Esophagus mucosa (tissue), 1 donor: ENCODE measurements at places on chromosomes 5 and 9.

- no peak for ATAC-seq
These were observed 58.5 kb upstream of the TJP2 start for GRCh38 chr9:69115621-69116020.

DNA sequence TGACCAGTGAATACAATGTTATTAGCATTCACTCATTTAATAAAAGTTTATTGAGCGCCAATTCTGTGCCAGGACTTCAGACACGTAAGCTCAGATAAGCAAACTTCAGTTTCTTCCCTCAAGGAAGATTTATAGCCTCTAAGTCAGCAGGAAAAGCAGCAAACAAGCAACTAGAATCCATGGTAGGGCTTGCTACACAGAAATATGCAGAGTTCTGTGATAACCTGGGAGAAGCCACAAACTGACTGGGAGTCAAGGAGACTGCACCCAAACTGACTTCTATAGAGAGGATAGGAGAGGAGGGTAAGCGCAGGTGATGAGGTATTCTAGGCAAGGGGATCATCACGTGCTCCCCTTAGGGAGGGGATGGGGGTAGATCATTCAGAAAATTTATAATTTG, 1.4 kb upstream of the OGN start:
- no peak for ATAC-seq

- ATAC-seq = peak; percentile 83
These were observed 52.7 kb downstream of the RNF145 start for GRCh38 chr5:159156426-159157238.

- ATAC-seq = no peak
These were observed 14.2 kb upstream of the LVRN start for GRCh38 chr5:115948091-115948534.

DNA sequence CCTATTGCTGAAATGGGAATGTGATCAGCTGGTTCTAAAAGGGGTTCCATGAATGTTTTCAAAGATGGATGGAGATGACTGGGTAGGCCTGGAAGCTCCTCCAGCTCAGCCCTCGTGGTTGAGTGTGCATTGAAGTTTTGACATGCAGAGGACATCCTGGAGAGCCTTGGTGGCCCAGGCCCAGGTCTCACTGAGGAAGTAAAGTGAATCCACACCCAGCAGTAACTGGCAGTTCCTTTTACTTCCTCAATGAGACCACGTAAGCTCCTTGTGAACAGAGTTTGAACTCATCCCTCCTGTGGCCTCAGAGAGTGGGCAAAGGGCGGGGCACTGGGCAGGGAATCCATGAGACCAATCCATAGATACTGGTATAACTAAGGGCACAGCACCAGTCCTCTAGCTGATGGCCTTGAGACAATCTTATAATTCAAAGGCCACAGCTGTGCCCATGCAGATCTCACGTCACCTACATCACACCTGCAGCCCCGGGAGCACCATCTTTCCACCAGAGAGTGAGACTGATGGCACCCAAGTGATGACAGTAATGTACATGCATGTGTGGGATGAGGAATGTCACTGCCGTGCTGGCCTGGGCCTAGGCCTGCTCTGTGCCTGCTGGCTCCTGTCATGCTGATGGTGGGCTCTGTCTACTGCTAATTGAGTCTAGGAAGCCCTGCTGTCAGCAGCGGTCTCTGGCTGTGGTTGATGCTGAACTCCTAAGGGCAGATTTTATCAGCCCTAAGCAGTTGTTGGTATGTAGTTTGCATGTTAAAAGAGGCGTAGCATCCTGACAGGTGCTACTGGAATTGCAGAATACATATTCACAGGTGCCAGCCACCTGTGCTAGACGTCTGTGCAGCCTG, 257.8 kb downstream of the FSTL4 start:
- ATAC-seq = peak; percentile 10

DNA sequence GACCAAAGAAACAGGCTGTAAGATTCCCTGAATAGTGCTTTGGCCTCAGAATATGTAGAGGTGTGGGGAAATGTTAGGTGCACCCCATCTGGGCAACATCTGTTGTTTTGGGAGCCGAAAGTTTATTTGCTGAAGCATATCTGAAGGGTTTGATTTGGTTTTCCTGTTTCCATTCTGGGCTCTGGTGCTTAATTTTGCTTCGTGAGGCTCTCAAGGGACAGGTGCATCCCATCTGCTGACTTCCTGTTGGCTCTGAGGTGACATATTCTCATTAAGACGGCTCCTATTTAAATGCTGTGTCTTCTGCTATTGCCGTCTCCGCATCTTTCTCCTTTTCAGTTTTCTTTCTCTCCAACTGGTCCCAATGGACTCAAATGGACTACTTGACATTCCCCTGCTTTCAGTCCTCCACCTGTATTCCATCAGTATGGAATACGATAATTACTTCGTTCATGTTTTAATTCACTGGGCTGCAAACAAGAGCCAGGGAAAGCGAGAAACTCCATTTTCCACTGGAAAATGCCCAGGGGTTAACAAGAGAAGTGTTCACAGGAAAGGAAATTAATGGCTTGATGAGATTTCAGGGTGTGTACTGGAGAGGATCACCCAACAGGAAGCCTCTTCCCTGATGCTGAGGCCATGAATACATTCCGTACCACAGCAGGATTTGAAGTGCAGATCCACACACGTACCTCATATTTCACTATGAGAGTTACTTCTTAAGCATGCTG, 104.0 kb downstream of the MTX3 start:
- ATAC-seq = no peak

GRCh38 chr9:97310896-97311295, 3.4 kb downstream of the CCDC180 start:
- ATAC-seq = no peak

DNA sequence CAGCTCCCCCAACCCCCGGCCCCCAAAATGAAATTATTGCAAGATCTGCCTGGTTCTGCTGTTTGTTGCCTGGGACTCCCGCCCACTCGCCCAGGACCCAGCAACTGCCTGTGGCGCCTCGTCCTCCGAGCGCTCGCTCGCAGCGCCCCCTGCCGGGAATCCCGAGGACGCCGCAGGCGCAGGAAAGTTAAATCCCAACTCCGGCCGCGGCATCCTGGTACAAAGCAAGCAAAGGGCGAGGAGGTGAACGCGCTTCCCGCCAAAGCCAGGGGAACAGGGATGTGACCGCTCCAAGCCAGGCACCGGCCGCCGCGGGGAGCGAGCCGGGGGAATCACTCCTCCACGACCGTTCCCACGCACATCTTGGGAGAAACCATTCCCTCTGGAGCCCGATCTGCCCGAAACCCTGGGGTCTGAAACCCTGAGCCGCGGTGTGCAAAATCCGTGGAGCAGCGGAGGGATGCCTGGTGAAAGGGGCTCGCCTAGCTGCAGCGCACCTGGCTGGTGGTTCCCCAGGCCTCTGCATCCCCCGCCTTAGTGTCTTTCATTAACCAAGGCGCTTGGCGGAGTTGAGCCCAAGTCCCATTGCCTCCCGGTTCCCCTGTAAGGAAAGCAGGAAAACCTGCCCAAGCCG, 1.3 kb downstream of the SEMA5A start:
- ATAC-seq = peak; percentile 60

DNA sequence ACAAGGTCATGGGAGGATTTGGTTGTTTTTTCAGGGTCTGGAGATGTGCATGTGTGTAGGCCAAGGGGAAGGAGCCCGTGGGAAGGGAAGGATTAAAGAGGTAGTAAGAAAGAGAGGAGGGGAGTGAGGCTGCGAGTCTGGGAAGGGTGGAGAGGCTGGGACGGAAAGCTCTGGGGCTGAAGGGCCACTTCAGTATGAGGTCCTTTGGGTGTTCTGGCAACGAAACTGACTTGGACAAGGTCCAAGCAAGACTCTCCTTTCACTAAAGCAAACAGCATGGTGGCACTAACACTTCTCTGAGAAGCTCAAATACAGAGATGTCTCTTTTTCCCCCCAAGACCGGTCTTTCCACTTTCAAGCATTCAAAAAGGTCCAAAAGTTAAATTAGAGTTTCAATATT, 394.5 kb downstream of the ARHGEF28 start:
- ATAC-seq = no peak

DNA sequence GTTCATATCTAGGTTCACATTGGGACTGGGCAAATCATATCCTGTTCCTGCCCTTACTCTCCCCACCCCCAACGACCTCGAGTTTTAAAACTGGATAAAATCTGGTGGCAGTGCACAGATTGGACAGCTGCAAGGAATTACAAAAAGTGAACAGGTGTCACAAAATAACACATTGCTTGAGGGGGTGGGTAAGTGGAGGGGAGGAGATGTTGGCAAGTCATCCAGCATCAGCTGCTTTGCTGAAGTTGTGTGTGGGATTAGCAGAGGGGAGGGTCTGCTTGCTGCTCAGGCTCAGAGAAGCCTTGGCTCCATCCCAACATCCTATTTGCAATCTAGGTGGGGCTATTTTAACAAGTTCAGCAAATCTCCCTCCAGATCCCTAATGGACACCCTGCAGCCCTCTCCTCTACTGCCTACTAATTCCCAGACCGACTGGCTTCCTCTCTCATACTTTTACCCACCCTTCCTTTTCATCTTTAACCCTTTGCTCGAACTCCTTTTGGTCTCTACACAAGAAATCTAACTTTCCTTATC, 39.8 kb upstream of the SLC24A2 start:
- no peak for ATAC-seq

GRCh38 chr5:159441441-159441840, 111.2 kb upstream of the IL12B start:
- ATAC-seq = peak; percentile 67

DNA sequence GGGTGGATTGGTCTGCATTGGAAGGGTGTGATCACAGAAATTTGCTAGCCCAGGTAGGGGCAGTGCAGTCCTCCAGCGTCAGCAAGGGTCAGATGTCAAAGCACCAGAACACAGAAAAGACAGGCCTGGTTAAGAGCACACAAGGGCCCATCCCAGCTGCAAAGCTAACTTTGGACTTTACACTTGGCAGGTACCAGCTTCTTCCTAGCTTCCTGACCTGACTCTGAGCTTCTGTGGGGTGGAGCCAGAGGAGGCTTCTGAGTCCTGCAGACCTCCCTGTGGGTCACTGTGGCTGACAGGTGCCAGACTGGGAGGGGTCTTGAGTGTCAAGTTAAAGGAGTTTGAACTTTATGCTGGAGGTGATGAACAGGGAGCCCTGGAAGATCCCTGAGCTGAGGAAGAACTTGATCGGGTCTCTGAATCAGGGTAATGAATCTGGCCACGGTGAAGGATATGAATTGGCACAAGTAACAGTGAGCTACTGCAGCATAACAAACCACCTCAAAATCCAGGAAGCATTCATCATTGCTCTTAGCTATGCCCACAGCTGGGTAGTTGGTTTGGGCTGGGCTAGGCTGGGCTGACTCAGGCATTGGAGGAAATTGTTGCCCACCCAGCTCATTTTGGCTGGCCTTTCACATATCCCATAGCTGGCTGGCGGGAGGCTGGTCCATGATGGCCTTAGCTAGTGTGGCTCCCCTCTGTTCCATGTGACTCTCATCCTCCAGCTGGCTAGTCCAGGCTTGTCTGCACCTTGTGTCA, 63.4 kb downstream of the BARX1 start:
- no peak for ATAC-seq

GRCh38 chr9:8684978-8685708, 885.6 kb upstream of the DMAC1 start:
- ATAC-seq = no peak

GRCh38 chr5:81425569-81425968, 31.6 kb upstream of the ACOT12 start:
- no peak for ATAC-seq

DNA sequence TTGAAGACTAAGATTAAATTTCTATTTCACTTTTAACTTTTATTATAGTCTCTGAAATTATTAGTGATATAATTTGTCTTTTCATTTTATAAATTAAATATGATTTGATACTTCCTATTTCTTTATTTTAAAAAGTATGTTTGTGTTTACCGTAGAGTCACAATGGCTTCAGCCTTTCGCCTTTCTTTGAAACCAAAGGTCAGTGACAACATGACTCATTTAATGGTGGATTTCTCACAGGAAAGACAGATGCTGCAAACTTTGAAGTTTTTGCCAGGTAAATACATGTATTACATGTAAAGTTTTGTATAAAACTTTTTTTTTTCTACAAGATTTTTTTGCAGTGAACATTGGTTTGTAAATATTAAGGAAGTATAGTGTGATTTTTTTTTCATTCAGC, 36.4 kb downstream of the FSD1L start:
- no peak for ATAC-seq

DNA sequence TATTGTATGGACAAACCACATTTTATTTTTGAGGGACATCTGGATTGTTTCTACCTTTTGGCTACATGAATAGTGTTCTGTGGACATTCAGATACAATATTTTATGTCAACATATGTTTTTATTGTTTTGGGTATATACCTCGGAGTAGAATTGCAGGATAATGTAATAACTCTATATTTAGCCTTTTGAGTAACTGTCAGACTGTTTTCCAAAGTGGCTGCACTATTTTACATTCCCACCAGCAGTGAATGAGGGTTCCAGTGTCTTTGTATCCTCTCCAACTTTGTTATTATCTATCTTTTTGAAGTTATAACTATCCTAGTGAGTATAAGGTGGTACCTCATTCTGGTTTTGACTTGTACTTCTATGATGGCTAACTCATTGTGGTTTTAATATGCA, 11.0 kb downstream of the NDUFS4 start:
- no peak for ATAC-seq

GRCh38 chr5:138000102-138000723, 32.7 kb downstream of the FAM13B start:
- no peak for ATAC-seq

DNA sequence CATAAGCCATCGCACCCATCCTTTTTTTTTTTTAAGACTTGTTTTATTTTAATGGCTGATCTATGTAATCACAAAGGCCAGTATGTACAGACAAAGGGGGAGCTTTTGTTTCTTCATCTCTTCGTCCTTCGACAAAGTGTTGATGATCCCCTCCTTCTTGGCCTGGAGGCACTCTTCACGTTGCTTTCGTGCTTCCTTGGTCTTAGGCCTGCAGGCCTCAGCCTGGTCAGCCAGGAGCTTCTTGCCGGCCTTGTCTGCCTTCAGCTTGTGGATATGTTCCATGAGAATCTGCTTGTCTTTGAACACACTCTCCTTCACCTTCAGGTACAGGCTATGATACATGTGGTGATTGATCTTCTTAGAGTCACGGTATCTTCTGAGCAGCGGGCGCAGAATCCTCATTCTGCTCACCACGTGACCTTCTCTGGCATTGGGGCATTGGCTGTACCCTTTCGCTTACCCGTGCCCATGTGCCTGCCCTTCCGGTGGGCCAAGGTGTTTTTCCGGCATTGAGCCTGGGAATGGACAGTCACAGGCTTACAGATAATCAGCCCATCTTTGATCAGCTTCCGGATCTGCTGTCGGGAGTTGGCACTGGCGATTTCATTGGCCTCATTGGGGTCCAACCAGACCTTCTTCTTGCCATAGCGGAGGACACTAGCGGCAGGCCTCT, 36.0 kb downstream of the TLX3 start:
- ATAC-seq = no peak

DNA sequence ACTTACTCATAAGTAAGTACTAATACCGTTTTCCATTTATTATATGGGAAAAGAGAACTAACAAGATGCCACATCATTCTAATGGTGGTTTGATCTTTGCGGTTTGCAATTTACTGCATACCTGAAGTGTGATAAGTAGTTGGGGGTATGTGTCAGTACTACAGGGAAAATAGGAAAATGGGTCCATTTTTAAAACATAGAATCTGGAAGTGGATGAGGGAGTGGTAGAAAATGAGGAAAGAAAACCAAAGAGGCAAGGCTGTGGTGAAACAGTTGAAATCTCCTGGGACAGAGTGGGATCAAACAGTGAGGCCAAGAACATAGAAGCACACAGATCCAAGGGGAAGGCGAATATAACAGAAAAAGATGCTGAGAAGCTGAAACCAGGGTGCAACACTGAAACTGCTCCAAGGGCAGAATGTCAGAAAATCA, 6.7 kb downstream of the ADAMTSL1 start:
- ATAC-seq = no peak
